RKO (cell line): ENCODE measurements at places on chromosomes 6 and 20.
A peak's percentile ranks its signal among the peaks of the same experiment; 100 is the strongest.

DNA sequence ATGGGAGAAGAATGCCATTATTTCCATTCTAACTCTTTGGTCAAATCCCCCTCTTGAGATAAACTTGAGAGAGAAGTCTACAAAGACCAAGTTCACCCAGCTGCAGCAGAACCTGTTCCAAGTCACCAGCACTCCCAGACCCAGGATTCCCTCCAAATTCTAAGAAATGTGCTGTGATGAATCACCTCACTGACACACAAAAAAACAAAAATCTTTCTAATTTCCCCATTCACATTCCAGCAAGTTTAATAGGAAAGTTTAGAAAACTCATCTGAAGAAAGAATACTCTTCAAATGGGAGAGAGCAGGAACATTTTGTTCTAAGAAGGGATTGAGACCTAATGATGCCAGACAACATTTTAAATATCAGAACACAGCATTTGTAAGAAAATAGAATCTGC is 213.6 kb upstream of the PLCB4 start:
- no peak for DNase-seq

- no peak for DNase-seq
Observed at GRCh38 chr6:13038315-13038714, 290.0 kb downstream of the TBC1D7 start.

- DNase-seq, result no peak
Observed at GRCh38 chr6:118507636-118508035, 40.5 kb upstream of the PLN start.

DNA sequence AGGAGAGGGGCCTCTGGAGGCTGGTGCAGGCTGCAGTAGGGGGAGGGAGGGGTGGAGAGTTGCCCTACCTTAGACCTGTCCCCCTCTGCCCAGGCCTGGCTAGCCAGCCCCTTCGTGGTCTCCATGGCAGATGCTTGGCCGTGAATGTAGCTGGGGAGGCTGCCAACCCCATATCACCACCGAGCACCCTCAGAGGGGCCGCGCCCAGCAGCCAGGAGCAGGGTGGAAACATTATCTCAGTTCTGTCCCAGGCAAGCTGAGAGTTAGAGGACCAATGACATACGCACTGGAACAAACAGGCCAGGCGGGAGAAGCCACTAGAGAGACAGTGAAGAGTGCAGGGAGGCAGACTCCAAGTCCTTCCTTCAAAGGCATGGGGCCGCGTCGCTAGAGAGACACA is 66.5 kb downstream of the LRFN2 start:
- no peak for DNase-seq

DNA sequence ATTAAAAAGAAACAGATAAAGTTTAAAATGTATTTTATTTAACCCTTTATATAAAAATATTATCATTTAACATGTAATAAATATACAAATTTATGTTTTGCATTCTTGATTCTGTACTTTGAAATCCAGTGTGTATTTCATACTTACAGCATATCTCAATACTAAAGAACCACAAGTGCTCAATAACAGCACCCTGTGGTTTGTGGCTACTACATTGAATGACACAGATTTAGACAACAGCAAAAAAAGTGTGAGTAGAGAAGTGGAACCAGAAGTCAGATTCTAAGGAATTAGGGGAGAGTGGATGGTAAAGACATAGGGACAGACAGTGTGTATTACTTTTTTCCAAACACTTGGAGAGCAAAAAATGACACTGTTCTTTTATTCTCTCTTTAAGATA is 524.5 kb downstream of the BMP2 start:
- DNase-seq, result no peak

- no peak for DNase-seq
Observed at GRCh38 chr6:45555981-45556771, 178.4 kb upstream of the SUPT3H start.

GRCh38 chr20:920311-920710 is 4.2 kb upstream of the ANGPT4 start:
- DNase-seq, result no peak

DNA sequence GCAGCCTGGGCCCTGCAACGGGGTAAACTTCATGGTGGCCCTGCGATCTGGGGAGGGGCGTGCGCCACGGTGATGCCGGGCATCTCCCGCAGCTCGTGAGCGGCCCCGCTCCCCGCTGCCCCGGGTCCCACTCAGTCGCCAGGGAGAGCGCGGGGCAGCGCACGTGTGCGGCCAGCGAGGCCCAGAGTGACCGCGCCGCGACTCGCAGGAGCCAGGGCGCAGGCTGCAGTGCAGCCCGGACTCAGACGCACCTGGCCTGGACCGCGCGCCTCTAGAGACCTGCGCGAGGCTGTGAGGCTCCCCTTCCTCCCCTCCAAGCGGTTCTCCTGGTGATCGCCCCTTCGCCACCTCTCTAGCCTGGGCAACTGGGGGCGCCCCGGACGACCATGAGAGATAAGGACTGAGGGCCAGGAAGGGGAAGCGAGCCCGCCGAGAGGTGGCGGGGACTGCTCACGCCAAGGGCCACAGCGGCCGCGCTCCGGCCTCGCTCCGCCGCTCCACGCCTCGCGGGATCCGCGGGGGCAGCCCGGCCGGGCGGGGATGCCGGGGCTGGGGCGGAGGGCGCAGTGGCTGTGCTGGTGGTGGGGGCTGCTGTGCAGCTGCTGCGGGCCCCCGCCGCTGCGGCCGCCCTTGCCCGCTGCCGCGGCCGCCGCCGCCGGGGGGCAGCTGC is 652 bp downstream of the BMP6 start:
- no peak for DNase-seq

DNA sequence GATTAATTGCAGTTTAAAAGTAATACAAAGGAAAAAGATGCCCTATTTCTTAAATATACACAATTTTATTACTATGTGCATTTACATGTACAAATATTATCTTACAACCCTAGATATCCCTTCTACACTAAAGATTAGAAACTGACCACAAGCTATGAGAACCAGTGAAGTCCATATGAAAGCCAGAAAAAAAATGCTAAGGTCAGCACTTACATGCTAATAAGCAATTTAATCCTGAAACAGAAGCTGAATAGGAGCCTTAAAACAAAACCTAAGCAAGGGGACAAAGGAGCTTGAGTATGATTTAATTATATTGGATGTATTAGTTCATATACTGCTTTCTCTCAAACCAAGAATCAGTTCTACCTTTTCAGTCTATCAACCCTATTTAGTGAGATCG is 14.2 kb downstream of the CEP162 start:
- no peak for DNase-seq

GRCh38 chr6:16582446-16583143 is 178.7 kb downstream of the ATXN1 start:
- DNase-seq, result no peak

DNA sequence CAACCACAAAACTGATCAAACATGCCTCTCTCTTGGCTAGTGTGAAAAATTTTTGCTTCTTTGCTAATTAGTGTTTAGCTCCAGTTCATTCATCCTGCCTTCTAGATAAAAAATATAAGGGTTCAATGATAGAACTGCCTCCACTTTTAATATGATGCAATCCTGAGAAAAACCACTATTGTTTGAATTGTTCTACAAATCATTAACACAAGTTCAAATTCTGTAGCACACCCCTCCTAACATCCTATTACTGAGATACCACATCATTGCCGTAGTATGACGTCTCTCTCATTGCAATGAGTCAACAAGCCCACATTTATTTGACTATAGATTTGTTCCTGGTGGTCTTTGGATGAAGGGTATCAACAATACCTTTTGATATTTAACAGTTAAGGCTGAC is 365.8 kb upstream of the OPRM1 start:
- DNase-seq, result no peak

DNA sequence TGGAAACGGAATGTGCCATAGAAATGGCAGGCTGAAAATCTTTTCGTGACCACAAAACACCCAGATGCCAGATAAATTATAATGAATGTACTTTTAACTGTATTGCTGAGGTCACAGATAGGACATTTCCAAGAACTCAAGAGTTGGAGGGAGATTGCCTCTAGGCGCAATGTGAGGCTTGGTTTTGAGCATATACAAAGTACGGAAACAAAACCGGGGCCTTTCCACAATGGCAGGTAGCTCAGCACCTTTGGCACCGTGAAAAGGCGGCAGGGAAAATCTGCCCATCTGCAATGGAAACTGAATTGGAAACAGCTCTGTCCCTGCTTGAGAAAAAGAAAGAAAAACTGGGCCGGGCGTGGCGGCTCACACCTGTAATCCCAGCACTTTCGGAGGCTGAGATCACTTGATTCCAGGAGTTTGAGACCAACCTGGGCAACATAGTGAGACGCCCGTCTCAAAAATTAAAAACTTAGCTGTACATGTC is 10.5 kb upstream of the C20orf144 start:
- DNase-seq, result no peak

DNA sequence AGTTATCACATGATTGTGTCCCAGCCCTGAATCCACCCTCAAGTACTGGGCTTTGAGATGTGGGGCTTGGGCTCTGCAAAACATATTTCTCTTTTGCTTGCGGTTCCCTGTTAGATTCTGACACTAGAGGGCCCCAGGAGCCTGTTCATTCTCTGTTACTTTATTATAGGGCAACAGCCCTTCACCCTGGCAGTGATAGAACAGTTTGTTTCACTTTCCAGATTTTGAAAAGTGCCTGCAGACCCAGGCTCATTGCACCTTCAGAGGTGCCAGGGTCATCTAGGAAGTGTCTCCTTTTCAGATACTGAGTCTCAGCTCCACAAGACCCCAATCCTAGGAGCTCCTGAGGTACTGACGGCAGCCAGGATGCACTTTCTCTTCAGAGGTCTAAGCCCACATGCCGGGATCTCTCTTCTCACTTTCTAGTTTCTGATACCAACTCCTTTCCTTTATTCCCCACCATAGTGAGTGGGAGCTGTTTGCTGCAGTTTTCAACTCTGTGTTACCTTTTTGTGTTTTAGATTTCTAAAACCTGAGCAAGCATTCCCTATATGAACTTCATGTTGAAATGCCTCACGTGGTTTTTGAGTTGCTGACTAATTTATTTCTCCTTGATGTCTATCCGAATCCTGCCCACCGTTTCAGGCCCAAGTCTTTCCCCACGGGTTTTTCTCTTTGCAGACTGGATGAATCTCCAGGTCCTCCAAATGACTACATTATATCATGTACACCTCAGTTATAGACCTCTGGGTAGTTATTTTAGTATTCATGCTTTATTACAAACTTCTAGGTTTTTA is 10.9 kb downstream of the ABT1 start:
- peak; percentile 80 for DNase-seq

DNA sequence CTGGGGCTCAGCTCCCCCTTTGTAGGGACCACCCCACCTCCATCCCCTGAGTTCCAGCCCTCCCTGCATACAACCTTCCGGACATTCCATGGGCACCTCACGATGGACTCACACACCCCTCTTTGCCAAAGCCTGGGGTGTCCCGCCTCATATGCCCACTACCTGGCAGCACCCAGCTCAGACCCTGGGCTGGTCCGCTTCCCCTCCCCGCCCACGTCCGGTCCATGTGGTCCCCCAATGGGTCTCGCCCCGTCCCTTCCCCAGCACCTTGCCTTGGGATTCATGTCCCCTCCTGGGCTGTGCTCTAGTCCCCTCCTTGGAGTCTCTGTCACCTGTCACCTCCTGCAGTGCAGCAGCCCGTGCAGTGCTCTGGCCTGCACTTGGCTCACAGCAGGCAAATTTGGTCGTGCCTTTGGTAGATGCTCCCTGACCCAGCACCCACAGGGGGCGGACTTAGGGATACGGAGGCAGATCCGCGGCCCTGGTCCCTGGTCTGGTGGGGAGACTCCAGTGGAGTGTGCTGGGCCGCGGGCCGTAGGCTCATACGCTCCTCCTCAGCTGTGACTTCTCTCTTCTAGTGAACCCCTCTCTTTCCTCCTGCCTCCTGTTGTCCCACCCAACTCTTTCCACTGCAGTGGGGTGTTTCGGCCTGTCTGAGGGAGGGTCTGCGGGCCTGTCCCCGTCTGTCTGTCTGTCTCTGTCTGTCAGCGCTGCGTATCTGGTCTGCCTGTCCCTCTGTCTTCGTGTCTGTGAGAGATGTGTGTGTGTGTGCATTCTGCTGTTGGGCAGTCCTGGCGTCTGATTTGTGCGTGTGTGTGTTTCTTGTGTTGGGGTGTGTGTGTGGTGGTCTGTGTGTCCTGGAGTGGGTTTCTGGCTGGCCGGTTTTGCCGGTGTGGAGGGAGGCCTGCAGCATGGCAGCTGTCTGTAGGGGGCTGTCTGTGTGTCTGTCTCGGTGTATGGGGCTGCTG is 69.5 kb downstream of the SRC start:
- no peak for DNase-seq

DNA sequence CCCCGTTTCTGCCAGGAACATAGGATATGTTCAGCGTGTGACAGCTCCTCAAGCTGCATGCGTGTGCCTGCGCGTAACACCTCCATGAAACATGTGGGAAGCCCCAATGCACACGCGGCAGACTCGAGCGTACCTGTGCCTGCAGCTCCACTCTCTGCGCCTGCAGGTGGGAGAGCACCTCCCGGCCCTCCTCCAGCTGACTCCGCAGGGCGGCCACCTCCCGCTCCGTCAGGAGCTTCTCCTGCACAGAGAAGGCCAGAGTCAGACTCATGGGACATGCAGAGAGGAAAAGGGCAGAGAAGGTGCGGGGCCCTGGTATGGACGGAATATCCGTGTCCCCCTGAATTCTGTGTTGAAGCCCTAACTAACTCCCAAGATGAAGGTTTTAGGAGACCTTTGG is 22.4 kb downstream of the BFSP1 start:
- no peak for DNase-seq

DNA sequence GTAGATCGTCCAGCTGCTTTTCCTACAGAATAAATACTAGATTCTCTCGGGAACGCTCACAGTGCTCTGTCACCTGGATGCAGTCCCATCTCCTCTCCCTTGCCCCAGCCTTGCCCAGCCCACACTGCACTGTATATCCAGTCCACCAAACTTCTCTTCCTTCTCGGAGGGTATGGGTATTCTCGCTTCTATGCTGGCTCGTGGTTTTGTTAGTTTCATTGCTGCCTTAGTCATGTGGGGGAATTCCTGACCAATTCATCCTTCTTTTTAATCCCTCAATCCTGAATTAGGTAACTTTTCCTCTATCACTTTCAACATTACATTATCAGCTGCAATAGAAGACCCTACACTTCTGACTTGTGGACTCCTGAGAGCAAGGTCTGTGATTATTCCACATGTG is 252.4 kb downstream of the GMDS start:
- DNase-seq, result no peak

DNA sequence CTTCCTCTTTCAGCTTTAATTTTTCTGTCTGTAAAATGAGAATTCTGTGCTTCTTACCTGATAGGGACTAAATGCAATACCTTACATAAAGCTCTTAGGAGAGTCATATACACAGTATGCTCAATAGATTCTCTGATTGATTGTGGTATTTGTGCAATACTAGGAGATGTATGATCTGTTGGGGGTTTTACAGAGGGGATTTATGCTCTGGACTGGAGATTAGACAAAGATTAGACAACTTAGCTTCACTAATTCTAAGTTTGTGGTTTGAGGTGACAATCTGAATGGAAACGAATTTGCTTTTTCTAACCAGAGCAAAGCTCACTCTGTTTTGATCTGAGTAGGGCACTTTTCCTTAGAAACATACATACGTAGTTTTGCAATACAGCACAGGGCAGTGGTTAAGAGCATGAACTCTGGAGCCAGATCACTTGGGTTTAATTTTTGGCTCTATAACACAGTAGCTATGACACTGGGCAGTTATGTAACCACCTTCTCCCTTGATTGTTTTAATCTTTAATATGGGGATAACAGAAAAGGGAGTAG is 126.2 kb downstream of the RNF144B start:
- DNase-seq, result no peak
